ENCODE measurements at places on chromosomes 3 and 15.

DNA sequence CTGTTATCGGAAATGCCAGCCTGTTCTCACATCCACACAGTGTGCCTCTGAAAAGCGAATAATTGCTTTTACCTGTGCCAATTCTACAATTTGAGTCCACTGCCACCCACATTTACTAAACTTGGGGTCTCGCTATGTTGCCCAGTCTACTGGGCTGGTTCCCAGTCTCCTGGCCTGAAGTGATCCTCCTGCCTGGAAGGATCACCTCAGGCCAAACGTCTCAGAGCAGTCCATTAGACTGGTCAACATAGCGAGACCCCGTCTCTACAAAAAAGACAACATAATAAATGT, 827 bp upstream of the INO80 start:
- H3K4me3 ChIP-seq: peak overlapping the region; percentile 85
- no peak for DNase-seq
- no peaks in the 10 kb centered on the region for H3K27me3 ChIP-seq
- H3K4me1 ChIP-seq: peaks cover 14% of the 10 kb centered on the region
- peaks cover 3% of the 10 kb centered on the region for H3K36me3 ChIP-seq

- peaks cover 4% of the 10 kb centered on the region for H3K27me3 ChIP-seq
- no peak overlapping the region for H3K27ac ChIP-seq
- H3K4me3 ChIP-seq: no peak overlapping the region
Measured at GRCh38 chr3:132285620-132285945, 31.6 kb upstream of the ACP3 start.

DNA sequence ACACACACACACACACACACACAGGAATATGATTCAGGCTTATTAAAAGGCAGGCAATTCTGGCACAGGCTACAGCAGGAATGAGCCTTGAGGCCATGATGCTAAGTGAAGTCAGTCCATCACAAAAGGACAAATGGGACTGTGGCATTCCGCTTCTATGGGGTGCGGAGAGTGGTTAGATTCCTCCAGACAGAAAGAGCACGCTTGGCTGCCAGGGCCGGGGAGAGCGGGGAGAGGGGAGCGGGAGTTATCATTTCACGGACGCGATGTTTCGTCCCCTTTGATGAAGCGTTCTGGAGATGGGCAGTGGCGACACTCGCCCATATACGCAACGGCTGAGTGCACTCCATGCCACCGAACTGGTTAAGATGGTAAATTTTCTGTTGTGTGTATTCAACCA, 58.5 kb upstream of the FAM174B start:
- peak overlapping the region; percentile 47 for H3K4me3 ChIP-seq
- no peak overlapping the region for H3K27ac ChIP-seq
- no peak for DNase-seq
- H3K27me3 ChIP-seq: no peaks in the 10 kb centered on the region

DNA sequence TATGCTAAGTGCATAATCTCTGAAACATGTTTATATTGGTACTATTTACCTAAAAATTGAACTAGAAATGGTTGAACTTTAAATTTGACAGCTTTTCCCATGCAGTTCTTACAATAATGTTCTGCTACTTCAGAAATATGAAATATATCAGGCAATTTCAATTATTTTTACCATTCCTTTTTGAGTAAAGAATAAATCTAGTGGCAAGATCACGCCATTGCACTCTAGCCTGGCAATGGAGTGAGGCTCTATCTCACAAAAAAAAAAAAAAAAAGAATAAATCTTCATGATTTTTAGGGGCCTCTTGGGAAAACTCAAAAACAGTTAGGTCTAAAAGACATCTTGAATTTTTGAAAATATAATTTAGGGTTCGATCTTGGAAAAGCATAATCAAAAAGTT, 10.6 kb upstream of the DNAAF4 start:
- no peak for DNase-seq
- no peaks in the 10 kb centered on the region for H3K4me1 ChIP-seq
- no peak overlapping the region for H3K27ac ChIP-seq
- no peaks in the 10 kb centered on the region for H3K36me3 ChIP-seq
- no peaks in the 10 kb centered on the region for H3K27me3 ChIP-seq

DNA sequence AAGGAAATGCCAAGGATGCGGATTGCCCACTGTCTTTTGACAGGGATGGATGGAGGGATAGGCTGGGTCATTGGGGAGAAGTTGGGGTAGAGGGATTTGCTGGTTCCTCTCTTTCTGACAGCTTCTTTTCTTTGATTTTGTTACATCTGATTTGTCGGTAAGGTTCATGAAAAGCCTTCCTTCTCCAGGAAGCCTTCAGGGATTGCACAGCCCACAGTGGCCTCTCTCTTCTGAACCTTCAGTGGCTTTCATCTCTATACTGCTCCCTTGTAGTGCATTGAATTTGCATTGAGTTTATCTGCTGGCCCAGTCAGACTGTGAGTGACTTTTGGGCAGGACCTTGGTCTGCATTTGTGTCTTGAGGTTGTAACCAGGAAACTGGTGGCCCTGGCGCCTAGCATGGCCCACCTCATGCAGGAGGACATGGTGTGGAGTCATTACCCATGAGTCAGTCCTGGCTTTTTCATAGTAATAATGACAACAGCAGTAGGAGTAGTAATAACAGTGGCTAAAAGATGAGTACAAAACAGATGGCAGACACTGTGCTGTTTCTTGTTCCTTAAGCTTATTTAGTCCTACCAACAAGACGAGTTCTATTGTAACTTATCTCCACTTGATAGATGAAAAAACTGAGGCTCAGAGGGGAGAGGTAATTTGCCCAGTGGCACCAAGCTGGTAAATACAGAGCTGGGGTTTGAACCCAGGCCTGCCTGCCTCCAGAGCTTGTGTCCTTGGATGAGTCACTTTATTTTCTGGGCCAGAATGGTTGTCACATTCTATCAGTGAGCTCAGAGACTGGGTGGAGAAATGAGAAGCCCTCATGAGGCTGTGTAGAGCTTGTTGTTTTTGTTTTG, 28.4 kb downstream of the SMAD6 start:
- no peaks in the 10 kb centered on the region for H3K36me3 ChIP-seq
- H3K27ac ChIP-seq: no peak overlapping the region
- DNase-seq: no peak
- H3K27me3 ChIP-seq: no peaks in the 10 kb centered on the region
- H3K4me1 ChIP-seq: no peaks in the 10 kb centered on the region

Measured in naive thymus-derived CD4-positive, alpha-beta T cell (primary cell).